ENCODE measurements at places on chromosomes 13 and 19.

DNA sequence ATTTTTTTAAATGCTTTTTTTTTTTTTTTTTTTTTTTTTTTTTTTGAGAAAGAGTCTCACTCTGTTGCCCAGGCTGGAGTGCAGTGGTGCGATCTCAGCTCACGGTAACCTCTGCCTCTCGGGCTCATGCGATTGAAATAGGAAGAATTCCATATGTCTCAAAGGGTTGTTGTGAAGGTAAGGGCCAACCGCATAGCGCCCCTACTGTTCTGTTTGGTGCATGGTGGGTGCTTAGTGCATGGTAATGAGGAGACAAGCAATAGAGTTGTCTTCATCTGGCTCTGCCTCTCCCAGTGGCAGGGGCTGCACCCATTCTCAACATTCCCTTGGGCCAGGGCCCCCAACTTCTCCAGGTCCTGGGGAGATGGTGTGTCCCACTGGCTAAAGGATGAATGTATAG is 68.7 kb downstream of the RASL11A start:
- no peak for DNase-seq

GRCh38 chr13:74056801-74057542 is 77.2 kb downstream of the KLF12 start:
- no peak for DNase-seq

GRCh38 chr19:55319785-55320184 is 5.4 kb downstream of the TMEM150B start:
- DNase-seq = peak; percentile 75

- no peak for DNase-seq
Measured at GRCh38 chr19:55273978-55274707, 5.8 kb downstream of the HSPBP1 start.

- no peak for DNase-seq
Measured at GRCh38 chr13:29935309-29935981, 85.0 kb upstream of the UBL3 start.

- no peak for DNase-seq
Measured at GRCh38 chr13:109761695-109762094, 24.7 kb downstream of the IRS2 start.

GRCh38 chr13:73717632-73718031 is 416.6 kb downstream of the KLF12 start:
- DNase-seq = no peak

DNA sequence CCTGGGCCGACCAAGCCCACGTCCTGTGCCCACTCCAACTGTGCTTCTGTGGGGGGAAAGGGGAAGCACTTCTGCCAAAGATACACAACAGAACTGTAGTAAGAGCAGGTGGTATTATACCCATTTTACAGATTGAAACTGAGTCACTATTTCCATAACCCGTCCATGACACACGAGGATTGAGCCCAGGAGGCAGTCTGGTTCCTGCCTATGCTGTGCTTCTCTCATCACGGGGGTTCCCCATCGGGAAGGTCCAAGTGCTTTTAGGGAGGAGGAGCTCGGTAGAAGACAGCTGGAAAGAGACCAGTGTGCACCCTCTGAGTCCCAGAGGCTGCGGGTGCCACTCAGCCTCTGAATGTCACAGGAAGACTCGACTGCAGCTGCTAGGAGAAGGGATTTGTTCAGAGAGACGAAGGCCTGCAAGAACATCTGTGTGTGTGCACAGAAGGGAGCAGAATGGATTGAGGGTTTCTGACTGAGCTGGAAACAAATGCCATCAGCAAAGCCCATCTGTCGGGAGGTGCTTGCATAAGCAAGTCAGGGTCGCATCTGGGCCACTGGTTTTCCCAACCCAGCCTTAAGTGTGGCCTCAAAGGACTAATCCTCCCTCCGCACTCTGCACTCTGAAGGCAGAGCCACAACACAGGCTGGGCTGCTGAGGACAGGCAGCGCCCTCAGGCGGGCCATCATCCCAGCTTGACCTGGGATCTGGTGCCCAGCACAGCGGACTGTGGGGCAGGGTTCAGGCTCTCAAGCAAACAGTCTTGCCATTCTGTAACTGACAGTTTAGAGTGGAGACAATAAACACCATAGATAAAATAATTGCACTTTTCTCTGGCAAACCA is 150.0 kb downstream of the DPF1 start:
- DNase-seq = no peak

GRCh38 chr13:29513002-29513980 is 82.2 kb downstream of the SLC7A1 start:
- no peak for DNase-seq

GRCh38 chr13:112733661-112734379 is 44.0 kb downstream of the ATP11A start:
- no peak for DNase-seq

- DNase-seq = no peak
Measured at GRCh38 chr13:35703061-35703460, 226.6 kb upstream of the MAB21L1 start.

DNA sequence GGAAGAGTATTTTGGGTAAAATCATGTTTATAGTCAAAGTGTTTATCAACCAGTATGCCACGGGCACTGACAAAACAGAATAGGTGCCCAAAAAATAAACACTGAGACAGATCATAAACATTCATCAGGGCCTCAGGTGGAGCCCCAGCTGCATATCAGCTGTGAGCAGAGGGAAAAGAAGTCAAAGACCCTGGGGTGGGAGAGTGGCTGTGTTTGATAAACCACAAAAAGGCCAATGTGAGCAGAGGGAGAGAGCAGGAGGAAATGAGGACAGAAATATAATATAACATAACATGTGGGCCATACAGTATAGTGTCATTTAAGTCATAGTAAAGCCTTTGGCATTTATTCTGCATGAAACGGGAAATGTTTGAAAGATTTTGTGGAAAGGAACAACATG is 10.0 kb upstream of the EPSTI1 start:
- no peak for DNase-seq

DNA sequence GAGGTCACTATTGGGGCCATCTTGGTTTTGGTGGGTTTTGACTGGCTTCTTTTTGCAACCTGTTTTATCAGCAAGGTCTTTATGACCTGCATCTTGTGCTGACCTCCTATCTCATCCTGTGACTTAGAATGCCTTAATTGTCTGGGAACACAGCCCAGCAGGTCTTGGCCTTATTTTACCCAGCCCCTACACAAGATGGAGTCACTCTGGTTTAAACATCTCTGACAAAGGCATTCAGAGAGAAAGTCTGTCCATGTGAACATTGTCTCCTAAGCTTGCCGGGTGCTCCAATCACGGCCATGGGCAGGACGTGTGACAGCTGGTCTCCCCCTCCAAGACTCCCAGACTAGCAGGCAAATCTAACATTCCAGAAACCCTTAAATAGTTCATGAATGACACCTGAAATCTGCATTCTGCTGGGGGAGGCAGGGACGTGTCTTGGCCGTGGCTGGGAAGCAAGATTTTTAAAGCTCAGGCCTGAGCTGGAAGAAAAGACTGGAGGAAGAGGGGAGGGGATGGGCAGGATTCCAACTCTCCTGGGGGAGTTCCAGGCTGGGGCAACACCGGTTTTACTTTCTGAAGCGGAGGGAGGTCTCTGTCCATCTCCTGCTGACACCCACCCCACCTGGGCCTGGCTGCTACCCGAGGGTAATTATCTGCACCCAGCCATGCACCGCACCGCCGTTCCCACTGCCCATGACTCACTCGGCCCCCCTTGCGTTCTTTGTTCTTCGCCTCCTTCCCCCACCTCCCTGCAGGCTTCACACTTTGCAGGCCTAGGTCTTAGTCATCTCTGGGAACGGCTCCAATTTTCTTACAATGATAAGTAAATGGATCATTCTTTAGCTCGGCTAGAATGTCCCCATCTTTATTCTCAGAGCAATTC is 11.6 kb upstream of the OR1M1 start:
- DNase-seq = peak; percentile 75

GRCh38 chr19:7909471-7910067 is 5.1 kb upstream of the TGFBR3L start:
- DNase-seq = no peak

GRCh38 chr19:48997972-48998371 is 4.3 kb downstream of the RUVBL2 start:
- DNase-seq = peak; percentile 43

DNA sequence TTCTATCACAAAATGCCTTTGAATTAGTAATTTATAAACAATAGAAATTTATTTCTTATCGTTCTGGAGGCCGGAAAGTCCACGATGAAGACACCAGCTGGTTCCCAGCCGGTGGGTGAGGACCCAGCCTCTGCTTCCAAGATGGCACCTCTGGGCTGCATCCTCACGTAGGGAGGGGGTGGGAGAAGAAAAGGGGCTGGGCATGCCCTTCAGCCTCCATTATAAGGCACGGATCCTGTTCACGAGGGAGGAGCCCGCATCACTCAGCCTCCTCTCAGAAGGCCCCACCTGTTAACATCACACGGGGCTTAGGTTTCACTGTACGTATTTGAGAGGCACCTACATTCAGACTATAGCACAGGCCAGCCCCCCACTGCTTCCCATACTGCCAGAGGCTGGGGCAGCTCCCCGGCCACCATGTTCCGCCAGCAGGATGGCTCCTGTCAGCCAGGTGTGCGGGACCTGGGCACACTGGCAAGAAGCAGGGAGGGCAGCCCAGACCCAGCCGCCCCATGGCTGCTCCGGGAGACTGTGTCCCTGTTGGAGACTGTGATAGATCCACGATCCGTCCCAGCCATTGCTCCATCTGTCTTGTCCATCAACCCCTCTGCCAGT is 131.6 kb downstream of the SOX1 start:
- DNase-seq = no peak

- no peak for DNase-seq
Measured at GRCh38 chr19:4083677-4084546, 17.2 kb upstream of the ZBTB7A start.

GRCh38 chr19:18317961-18318800 is 4.7 kb downstream of the LSM4 start:
- no peak for DNase-seq
